ENCODE measurements at places on chromosomes 16 and 17.

DNA sequence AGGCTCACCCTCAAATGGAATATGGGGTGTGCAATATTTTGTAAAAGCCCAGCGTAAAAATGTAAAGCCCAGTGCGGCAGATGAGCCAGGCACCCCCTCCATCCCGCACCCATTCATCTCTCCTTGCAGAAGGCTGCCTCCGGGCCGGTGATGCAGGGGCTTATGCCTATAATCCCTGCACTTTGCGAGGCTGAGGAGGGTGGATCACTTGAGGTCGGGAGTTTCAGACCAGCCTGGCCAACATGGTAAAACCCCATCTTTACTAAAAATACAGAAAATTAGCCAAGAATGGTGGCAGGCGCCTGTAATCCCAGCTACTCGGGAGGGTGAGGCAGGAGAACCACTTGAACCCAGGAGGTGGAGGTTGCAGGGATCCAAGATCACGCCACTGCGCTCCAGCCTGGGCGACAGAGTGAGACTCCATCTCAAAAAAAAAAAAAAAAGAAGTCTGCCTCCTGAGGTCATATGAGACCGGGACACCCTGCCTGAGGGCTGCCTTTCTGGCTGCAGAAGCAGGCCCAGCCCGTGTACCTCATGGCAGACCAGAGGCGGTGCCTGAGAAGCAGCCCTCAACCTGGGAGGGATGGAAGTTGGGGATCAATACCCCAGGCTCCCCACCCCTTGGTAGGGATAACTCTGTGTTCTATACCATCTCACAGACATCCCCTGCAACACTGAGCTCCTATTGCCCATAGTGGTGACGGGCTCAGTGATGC is 17.5 kb upstream of the ATP2C2 start:
- DNase-seq: no peak

- no peak for DNase-seq
These were observed 11.8 kb upstream of the TEKT1 start for GRCh38 chr17:6843241-6843880.

DNA sequence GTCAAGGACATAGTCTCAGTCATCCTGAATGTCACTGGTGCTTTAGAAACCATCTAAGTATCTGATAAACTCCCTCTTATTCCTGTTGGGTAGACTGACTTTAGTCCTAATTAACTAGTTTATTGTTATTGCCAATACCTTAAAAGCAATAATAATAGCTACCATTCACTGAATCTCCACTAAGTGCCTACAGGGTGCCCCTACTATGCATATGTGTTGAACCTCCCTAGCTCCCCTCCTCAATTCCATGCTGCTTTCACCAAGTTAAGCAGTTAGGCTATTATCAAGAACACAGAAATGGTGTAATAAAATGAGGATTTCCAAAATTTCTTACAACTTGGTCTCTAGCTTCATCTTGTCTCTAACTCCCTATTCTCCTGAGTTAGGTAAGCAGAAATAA is 87.5 kb upstream of the MTMR4 start:
- DNase-seq: no peak

DNA sequence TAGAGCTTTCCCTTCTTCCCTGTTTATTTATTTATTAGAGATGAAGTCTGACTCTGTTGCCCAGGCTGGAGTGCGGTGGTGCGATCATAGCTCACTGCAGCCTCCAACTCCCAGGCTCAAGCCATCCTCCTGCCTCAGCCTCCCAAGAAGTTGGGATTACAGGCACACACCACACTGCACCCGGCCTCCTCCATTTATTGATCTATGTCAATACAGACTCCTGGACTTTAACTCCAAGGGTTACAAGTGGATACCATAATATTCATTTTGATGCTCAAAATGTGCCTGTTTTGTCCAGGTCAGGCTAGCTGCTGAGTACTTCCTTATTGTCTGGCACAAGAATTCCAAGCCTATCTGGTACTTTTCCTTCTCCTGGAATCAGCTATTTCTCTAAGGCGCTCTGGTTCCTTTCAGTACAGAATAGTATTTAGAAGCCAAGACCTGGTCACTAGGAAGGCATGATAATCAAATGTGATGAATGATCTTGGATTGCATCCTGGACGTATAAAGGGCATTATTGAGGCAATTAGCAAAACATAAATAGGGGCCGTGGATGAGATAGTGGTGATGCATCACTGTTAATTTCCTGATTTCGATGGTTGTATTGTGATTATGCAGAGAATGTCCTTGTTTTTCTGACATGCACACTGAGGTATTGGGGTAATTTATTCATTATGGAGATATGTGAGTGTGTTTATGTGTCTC is 21.7 kb downstream of the IL4R start:
- DNase-seq: no peak

DNA sequence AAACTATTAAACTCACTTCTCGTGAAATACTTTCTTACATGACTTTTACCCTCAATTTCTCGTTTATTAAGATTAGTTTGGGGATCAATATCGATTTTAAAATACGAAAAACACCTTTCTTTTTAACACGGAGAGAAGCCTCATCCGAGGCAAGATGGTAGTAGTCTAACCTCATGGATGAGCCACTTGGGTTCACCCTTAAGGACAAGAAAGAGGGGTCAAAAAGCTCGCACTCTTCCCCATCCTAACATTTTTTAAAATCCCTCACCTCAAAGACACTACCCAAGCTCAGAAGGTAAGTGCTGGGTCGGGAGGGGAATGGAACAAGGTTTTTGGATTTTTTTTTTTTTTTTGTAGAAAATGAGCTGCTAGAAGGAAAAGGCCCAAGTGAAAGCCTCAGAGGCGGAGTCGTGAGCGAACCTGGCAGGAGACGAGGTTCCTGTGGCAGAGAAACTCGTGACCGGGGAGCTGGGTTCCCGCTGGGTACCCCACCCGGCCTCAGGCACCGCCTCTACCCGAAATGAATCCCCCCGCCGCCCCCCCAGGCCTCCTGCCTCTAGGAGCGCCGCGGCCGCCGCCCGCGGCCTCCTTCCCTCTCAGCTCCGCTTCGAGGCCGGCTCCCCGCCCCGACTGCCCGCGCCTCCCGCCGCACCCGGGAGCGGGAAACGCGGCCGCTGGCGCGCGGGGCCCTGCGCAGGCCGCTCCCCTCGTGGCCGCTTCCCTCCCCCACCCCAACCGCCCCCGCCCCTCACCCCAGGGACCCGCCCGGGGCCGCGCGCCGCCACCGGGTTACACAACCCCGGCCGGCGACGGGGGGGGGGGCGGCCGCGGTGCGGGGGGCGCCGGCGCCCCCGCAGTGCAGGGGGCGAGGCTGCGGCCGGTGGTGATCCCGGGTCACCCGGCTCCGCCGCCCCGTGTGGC is 1.6 kb downstream of the NUFIP2 start:
- peak; percentile 75 for DNase-seq

GRCh38 chr16:25012525-25012991 is 2.6 kb downstream of the ARHGAP17 start:
- DNase-seq: no peak

DNA sequence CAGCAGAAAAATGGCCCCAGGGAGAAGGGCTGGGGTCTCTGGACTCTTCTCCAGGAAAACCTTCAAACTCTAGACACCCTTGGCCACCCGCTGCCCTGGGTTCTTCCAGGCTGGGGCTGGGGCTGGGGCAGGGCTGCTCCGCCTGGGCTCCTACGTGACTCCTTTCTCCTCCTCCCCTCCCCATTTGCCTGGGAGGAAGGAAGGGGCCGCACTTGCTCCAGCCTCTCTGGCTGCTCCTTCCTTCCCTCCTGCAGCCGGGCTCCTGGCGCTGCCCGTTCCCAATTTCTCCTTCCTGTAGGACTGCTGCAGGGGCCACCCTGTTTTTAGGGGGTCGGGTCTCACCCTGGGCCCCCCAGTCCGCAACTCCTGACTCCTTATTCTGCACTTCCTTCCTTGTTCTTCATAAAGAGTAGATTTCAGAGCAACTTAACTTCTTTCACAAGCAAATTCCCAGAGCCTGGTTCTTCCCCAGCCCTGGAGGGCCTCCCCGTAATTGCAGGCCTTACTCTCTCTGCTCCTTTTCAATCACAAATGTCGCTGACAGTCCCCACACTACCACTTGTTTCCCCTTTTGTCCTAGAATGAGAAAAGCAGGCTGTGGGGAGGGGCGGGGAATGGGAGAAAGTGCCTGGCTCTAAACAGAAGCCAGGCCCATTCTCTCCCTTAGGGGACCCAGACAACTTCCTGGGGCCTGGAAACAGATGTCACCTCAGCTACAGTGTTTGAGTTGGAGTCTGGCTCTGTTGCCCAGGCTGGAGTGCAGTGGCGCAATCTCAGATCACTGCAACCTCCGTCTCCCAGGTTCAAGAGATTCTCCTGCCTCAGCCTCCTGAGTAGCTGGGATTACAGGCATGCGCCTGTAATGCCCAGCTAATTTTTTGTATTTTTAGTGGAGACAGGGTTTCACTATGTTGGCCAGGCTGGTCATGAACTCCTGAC is 137.8 kb downstream of the ENGASE start:
- DNase-seq: no peak

- no peak for DNase-seq
These were observed 55.2 kb downstream of the RAI1 start for GRCh38 chr17:17736205-17737183.

- DNase-seq: no peak
These were observed 12.4 kb upstream of the CCR7 start for GRCh38 chr17:40577611-40578065.

- no peak for DNase-seq
These were observed 362.6 kb downstream of the CNTNAP4 start for GRCh38 chr16:76639685-76640289.

- peak; percentile 15 for DNase-seq
These were observed 36.0 kb upstream of the ICAM2 start for GRCh38 chr17:64056269-64057005.

DNA sequence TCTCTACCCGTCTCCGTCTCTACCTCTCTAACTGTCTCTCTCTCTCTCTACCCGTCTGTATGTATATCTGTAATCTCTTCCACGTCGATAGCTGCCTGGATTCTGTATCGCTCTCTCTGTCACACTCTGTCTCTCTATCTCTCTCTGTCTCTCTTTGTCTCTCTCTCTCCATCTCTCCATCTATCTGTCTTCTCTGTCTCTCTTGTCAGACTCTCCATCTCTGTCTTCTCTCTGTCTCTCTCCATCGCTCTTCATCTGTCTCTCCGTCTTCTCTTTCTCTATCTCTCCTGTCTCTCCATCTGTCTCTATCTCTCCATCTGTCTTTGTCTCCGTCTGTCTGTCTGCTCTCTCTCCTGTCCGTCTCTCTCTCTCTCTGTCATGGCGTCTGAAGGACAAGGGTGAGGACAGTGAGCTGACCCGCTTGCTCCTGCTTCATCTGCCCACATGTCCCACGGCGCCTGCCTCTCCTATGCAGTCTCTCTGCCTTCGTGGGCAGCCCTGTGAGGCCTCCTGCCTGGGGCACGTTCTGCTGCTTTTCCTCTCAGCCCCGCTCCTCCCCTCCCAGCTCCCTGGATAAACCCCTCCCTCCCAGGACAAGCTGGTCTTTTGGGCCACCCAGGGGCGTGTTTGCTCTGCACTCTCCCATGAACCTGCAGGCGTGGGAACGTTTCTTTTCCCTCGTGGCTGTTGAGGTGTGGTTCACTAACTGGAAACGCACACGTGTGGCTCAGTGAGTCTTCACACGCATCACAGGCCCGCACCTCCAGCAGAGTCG is 18.9 kb downstream of the ACSF3 start:
- no peak for DNase-seq
